ENCODE measurements at places on chromosomes 7 and 10.

- DNase-seq: no peak
Observed at GRCh38 chr10:122420624-122421007, 33.8 kb upstream of the ARMS2 start.

GRCh38 chr10:21020545-21020944 is 123.4 kb upstream of the NEBL start:
- peak; percentile 25 for DNase-seq

- no peak for DNase-seq
Observed at GRCh38 chr10:119393421-119393820, 149.1 kb downstream of the RGS10 start.

DNA sequence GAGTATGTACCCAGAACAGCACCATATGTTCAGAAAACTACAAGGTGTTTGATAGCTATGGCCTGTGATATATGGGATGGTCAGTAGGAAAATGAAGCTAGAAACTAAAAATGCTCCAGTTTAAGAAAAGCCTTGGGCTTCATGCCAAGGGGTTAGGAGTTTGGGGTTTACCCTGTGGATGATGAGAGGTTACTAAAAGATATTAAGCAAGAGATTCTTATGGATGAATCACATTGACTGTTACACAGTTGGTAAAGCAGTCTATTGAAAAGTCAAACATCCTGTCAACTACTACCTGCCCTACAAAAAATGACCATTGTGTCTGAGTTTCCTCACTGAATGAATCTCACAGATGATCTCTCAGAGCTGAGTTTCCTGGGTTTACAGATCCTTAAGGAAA is 166.2 kb upstream of the INHBA start:
- DNase-seq: no peak

GRCh38 chr10:102115775-102116174 is 4.4 kb downstream of the LDB1 start:
- DNase-seq: no peak

GRCh38 chr10:89887830-89888229 is 186.4 kb downstream of the KIF20B start:
- DNase-seq: no peak

DNA sequence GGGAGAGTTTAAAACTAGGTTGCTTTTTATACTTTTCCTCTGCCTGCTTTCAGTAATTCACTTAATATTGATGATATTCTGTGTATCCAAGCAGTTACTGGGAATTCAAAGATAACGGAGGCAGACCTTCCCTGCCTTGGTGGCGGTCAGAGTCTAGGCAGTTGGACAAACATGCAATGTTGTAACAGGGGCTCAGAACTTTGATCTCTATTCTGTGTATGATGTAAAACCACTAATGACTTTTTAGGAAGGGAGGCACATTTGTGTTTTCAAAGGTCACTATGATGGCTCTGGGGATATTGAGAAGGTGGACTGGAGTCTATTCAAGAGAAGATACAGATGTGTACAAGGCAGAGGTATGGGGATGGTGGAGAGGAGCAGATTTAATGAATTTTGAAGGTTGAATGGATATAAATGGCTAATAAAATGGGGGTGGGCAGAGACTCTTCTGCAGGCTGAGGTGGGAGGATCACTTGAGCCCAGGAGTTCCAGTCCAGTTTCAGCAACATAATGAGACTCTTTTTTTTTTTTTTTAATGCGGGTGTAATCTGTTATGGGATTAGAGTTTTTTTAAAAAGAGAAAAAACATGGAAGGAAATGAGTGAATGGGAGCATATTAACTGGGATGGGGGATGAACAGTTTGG is 5.7 kb upstream of the PON2 start:
- no peak for DNase-seq

DNA sequence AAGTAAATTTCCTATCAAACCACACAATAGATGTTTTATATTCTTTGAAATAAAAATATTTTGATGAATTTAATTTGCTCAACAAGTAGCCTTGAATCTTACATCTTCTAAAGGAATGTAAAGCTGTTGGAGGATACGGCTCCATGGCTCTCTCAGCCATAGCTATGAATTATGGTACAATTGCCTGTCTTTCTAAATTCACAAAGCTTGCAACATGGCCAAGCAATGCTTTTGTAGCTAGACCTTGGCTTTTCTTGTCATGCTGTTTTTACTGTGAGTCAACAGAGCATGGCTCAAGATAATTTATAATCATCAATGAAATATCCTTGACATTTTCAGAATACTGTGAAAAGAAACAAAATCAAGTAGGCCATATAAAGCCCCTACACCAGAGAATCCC is 286.7 kb downstream of the CACNA2D1 start:
- no peak for DNase-seq

GRCh38 chr7:21911341-21911875 is 34.3 kb downstream of the CDCA7L start:
- no peak for DNase-seq

DNA sequence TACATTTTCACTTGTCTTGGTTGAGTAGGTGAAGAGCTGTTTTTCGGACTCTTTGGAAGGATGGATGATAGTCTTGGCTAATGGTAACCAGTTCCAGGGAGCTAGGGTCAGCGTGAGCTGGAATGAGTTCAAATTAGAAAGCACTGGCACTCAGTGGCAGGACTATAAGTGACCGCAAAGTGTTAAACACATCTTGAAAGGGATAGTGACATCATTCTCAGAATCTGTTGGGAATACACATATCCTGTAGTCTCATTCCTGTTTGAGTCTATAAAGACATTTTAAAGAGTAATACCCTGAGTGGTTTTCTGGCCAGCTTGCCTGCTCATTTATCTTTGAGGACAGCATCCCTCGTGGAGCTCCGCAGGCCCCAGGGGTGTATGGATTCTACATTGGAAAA is 56.7 kb upstream of the TMEM248 start:
- no peak for DNase-seq

DNA sequence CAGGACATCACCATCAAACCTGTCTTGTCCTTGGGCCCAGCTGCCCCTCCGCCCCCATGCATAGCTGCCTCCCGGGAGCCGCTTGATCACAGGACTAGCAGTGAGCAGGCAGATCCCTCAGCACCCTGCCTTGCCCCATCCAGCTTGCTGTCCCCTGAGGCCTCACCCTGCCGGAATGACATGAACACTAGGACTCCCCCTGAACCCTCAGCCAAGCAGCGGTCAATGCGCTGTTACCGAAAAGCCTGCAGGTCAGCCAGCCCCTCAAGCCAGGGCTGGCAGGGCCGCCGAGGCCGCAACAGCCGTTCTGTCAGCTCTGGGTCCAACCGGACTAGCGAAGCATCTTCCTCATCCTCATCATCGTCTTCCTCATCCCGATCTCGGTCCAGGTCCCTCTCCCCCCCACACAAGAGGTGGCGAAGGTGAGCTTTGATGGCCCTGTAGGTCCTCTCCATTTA is 5.2 kb upstream of the NOLC1 start:
- DNase-seq: no peak

GRCh38 chr7:143924851-143925250 is 10.2 kb upstream of the OR2F2 start:
- DNase-seq: no peak
